Transverse colon (tissue), 4 donors: ENCODE measurements at places on chromosomes 5 and 9. TPM values are rescaled to one million over a fixed set of nuclear protein-coding genes. Genes with fewer than 3 reads are reported as not detected.

The IFNA17 gene
- total RNA-seq = not detected

- no peaks in the 10 kb centered on the region for H3K27me3 ChIP-seq
- no peak overlapping the region for H3K27ac ChIP-seq
- no peaks in the 10 kb centered on the region for H3K4me1 ChIP-seq
Observed at GRCh38 chr9:84862810-84863287, 193.3 kb downstream of the NTRK2 start.

The HRH2 gene
- total RNA-seq = 0.68 TPM

The OLFML2A gene
- 59.1 TPM for total RNA-seq

DNA sequence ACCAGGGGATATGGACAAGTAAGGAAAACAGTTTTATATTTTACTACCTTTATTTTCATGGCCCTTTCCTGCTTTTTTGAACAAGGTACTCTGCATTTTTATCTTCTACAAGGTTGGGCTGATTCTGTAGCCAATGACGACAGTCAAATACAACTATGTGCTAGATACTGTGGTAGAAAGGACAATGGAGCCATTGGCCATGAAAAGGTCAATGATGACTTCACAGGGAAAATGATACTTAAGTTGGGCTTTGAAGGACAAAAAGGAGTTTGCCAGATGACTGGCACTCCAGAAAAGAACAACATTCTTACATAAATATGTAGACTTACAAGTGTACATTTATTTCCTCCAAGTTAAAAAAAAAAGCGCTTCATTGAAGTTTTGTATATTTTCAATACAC lies 663 bp downstream of the INSL6 start:
- H3K4me1 ChIP-seq = no peaks in the 10 kb centered on the region
- H3K36me3 ChIP-seq = no peaks in the 10 kb centered on the region
- no peak overlapping the region for H3K4me3 ChIP-seq

- no peaks in the 10 kb centered on the region for H3K4me1 ChIP-seq
- H3K27me3 ChIP-seq = no peaks in the 10 kb centered on the region
- H3K27ac ChIP-seq = no peak overlapping the region
- H3K36me3 ChIP-seq = no peaks in the 10 kb centered on the region
- no peak overlapping the region for H3K4me3 ChIP-seq
Observed at GRCh38 chr5:80763211-80763610, 108.4 kb upstream of the DHFR start.

GRCh38 chr5:103327893-103328292 lies 69.3 kb downstream of the MACIR start:
- no peak overlapping the region for H3K4me3 ChIP-seq
- H3K27me3 ChIP-seq = no peaks in the 10 kb centered on the region
- no peak for DNase-seq
- H3K27ac ChIP-seq = no peak overlapping the region

GRCh38 chr5:5352675-5353074 lies 69.8 kb upstream of the ICE1 start:
- H3K4me3 ChIP-seq = no peak overlapping the region
- no peaks in the 10 kb centered on the region for H3K27me3 ChIP-seq
- no peak overlapping the region for H3K27ac ChIP-seq

GRCh38 chr5:115723220-115723619 lies 93.2 kb downstream of the CDO1 start:
- H3K27ac ChIP-seq = no peak overlapping the region
- no peak for DNase-seq
- H3K4me1 ChIP-seq = no peaks in the 10 kb centered on the region
- H3K27me3 ChIP-seq = no peaks in the 10 kb centered on the region
- no peaks in the 10 kb centered on the region for H3K36me3 ChIP-seq

DNA sequence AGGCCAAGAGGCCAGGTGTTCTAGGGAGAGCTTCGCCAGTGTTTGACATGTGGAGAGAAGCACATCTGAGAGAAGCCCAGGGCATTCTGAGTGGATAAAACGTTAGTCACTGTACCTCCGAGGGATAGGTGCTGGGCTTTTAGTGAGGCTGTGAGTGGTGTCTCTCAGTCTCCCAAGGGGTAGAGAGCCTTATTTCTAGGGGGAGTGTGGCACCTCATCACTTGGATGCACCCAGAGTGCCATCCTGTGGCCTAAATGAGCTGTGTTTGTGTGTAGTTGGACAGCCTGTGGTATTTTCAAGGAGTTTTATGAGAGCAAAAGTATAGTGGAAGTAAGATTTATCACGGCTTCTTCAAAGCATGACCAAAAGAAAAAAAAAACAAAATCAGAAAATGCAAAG lies 1046.9 kb upstream of the WWC1 start:
- no peak overlapping the region for H3K4me3 ChIP-seq
- no peaks in the 10 kb centered on the region for H3K4me1 ChIP-seq
- no peak for DNase-seq
- no peaks in the 10 kb centered on the region for H3K27me3 ChIP-seq

GRCh38 chr5:107673039-107673367 lies 2.3 kb upstream of the EFNA5 start:
- no peaks in the 10 kb centered on the region for H3K36me3 ChIP-seq
- H3K4me1 ChIP-seq = peaks cover 9% of the 10 kb centered on the region
- DNase-seq = no peak

The MRPS27 gene
- 26.6 TPM for total RNA-seq

DNA sequence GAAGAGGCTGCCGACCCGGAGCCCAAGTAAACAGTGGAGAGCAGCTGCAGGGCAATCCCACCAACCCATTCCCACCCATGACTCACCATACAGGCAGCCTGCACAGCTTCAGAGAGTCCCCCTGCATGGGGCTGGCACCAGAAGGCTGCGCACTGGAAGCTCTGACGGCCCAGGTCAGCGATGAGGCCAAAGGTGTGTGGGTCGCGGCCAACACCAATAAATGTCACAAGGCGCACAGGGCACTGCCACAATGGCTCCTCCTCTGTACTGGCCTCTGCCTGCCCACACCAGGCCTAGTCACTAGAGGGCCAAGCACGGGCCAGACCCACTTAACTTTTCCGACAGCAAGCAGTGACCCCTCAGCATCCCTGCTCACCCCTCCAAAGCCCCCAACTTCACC lies 3.0 kb upstream of the SRA1 start:
- no peak for DNase-seq
- no peaks in the 10 kb centered on the region for H3K27me3 ChIP-seq
- peaks cover 25% of the 10 kb centered on the region for H3K4me1 ChIP-seq
- no peak overlapping the region for H3K27ac ChIP-seq
- H3K4me3 ChIP-seq = no peak overlapping the region

The GRHPR gene
- 131 TPM for total RNA-seq

- H3K4me1 ChIP-seq = no peaks in the 10 kb centered on the region
- H3K36me3 ChIP-seq = no peaks in the 10 kb centered on the region
- H3K27me3 ChIP-seq = no peaks in the 10 kb centered on the region
- DNase-seq = no peak
Observed at GRCh38 chr5:143968071-143968878, 156.3 kb downstream of the HMHB1 start.

DNA sequence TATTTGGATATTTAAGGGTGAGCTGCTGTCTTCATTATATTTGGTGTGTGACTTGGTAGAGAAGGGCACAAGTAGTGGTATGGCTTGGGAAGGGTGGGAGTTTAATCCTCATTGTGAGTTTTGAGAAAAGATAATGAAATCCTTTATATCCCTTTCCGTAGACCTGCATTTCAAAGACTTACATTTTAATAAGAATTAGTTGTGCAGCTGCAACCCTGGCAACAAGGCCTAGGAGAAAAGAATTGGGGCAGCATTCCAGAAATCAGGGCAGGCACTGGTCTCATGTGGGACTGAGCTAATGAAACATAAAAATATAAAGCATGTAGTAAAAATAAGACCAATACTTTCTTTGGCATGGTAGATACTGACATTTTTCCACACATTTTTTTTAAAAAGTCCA lies 60.5 kb downstream of the CDC42SE2 start:
- DNase-seq = no peak
- H3K36me3 ChIP-seq = no peaks in the 10 kb centered on the region
- H3K4me3 ChIP-seq = no peak overlapping the region
- no peaks in the 10 kb centered on the region for H3K4me1 ChIP-seq
- no peak overlapping the region for H3K27ac ChIP-seq

DNA sequence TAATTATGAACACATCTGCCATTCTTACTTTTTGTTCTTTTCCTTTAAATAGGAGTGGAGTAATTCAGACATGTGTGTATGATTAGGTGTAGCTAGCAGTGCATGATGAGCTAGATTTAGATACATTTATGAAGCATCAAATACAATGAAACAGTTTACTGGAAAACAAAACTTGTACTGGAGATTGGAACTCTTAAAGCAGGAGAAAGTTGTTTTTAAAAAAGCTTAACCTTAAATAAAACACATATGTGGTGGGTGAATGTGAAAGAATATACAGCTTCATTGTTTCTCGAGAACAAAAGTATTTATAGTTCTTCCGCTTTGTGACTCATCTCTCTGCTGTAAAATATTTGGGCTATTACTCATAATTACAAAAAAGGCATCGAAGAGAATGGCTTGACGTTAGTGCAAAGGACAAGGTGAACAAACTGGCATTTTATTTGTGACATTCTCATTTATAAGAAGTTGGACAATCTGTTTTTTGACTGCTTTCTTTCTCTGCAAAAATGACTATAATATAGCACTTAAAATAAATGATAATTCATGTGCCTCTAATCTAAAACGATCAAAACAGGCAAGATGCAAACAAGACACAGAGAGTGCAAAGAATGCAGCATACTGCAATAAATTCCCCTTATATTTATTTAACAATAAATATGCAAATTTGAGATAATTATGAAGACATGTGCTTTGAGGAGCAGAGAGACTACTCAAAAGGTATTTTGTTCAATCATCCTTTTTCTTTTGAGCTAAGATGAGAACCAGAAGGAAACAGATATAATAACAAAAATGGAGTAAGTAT lies 478.8 kb downstream of the CETN3 start:
- H3K27me3 ChIP-seq = no peaks in the 10 kb centered on the region
- no peak for DNase-seq
- no peaks in the 10 kb centered on the region for H3K36me3 ChIP-seq
- H3K27ac ChIP-seq = no peak overlapping the region
- peaks cover 8% of the 10 kb centered on the region for H3K4me1 ChIP-seq

DNA sequence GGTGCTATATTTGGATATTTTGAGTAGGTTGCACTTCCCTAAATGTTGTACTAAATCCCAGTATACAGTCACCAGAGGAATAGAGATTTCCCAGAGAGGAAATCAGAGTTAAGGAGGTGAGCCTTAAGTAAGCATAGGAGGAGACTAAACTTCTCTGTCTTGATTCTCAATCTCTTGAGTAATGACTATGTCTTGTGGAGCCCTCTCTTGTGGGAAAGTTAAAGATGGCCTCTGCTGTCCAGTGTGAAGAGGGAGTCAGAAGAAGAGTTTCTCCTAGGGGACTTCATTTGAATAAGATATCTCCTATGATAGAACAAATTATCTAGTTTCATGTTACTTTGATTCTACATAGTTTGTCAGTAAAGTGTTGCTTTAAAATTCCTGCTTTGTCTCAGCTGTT lies 502.5 kb downstream of the PDE4D start:
- DNase-seq = no peak
- H3K4me3 ChIP-seq = no peak overlapping the region
- no peak overlapping the region for H3K27ac ChIP-seq
- H3K4me1 ChIP-seq = peaks cover 9% of the 10 kb centered on the region
- no peaks in the 10 kb centered on the region for H3K27me3 ChIP-seq
- no peaks in the 10 kb centered on the region for H3K36me3 ChIP-seq

- no peak overlapping the region for H3K4me3 ChIP-seq
- no peak for DNase-seq
- no peaks in the 10 kb centered on the region for H3K27me3 ChIP-seq
- no peak overlapping the region for H3K27ac ChIP-seq
Observed at GRCh38 chr5:132203916-132204315, 23.7 kb downstream of the P4HA2 start.

DNA sequence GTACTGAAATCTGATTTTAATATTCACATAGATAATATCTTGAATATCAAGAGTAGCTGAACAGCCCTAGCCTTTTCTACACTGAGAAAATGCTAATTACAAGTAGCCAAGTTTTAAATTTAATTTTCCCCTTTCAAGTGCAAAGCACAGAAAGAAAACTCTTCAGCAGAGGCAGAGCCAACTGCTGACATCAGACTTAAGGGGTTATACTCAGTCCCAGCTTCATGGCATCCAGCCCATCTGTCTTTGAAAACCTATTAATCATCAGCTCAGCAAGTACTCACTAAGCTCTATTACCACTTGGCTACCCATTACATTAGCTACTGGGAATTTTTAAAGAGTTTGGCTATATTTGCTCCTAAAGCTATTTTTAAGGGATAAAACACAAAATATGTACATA lies 220.5 kb downstream of the SLC12A2 start:
- no peaks in the 10 kb centered on the region for H3K36me3 ChIP-seq
- no peak for DNase-seq
